Ascending aorta (tissue), 2 donors: ENCODE measurements at places on chromosomes 16 and 17. TPM values are rescaled to one million over a fixed set of nuclear protein-coding genes. Genes with fewer than 3 reads are reported as not detected.

- peaks cover 77% of the 10 kb centered on the region for H3K36me3 ChIP-seq
- H3K27ac ChIP-seq: no peak overlapping the region
- DNase-seq: no peak
- H3K4me1 ChIP-seq: no peaks in the 10 kb centered on the region
Observed at GRCh38 chr17:39995438-39995837, 14.8 kb downstream of the PSMD3 start.

GRCh38 chr16:2150418-2151187 is 2.2 kb downstream of the RAB26 start:
- H3K27me3 ChIP-seq: no peaks in the 10 kb centered on the region
- H3K27ac ChIP-seq: no peak overlapping the region
- H3K4me1 ChIP-seq: peaks cover 51% of the 10 kb centered on the region
- H3K4me3 ChIP-seq: no peak overlapping the region

DNA sequence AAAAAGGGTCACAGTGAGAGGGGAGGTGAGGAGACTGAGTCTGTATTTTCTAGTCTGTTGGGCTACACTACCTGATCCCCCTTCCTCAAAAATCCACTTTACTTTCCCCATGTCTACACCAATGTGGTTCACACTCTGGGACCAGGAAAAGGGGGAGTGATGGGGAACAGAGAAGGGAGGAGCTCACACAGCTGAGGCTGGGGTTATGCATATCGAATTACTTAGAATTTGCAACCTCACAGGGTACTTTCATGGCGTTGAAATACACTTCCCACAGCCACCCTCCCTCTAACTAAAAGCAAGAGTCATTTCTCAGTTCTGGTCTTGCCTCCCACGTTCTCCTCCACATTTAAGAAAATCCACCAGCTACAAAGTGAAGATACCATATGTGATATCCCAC is 14.1 kb downstream of the MAPT start:
- H3K4me1 ChIP-seq: no peaks in the 10 kb centered on the region
- no peak for DNase-seq
- H3K36me3 ChIP-seq: no peaks in the 10 kb centered on the region
- no peak overlapping the region for H3K4me3 ChIP-seq

Gene CCL5
- 43.2 TPM for total RNA-seq

Gene SLC52A1
- not detected for total RNA-seq
